ENCODE measurements at places on chromosomes 12 and 14.

- no peak for DNase-seq
Observed at GRCh38 chr14:95467657-95468056, 48.8 kb downstream of the SYNE3 start.

DNA sequence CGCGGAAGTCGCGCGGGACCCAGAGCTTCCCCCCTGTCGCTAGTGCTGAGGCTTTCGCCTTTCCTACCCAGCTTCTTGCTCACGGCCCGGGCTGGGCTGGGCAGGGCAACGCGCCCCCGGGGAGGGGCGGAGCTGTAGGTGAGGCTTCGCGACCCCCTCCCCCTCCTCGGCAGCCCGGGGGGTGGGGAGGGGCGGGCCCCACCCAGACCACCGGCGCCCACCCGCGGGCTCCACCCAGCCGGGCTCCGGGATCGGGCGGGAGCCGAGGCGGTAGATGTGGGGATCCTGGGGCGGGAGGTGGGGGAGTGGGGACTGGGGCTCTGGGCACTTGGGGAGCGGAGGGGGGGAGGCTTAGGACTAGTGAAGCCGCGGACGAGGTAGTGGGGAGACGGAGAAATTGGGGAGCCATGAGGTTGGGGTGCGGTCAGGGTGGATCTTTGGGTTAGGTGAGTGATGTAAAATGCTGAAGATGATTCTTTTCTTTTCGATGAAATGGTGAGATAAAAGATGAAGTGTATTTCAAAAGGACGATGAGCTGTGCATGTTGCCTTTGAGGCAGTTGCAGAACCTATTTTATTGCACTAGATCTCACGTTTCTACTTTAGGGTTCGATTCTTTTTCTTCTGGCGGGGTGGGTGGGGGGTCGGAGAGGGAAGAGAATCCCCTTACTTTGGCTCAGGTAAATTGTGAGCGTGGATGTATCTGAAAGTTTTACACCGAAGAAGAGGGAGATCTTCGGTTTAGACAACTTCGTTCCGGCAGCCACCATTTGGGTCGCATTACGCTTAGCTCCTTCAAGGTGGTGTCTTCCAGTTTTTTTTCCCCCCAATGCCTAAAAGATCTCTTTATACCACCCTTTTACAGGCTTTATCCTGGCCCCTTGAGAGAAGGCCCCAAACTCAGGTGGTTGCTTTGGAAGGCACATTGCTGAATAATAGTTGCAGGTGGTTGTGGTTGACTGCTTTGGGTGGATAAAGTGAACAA lies 619 bp downstream of the ERC1 start:
- no peak for DNase-seq

DNA sequence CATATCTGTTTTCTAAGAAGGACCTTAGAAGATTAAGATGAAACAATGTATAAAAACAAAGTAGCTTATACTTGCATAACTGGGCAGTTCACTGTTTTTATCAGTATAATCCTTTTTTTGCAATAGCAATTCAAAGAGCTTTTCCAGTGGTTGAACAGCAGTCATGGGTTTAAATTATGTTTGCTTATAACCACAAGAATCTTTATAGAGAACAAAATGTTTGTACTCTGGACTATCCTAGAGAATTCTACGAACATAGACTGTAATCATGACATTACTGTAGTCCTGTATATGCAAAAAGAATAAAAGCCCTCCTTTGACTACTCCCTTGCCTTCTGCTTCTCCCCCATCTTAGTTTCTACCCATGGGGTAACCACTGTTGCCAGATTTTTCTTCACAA lies 5.7 kb downstream of the FAM177A1 start:
- no peak for DNase-seq

GRCh38 chr12:24255920-24256665 lies 306.6 kb upstream of the SOX5 start:
- no peak for DNase-seq

DNA sequence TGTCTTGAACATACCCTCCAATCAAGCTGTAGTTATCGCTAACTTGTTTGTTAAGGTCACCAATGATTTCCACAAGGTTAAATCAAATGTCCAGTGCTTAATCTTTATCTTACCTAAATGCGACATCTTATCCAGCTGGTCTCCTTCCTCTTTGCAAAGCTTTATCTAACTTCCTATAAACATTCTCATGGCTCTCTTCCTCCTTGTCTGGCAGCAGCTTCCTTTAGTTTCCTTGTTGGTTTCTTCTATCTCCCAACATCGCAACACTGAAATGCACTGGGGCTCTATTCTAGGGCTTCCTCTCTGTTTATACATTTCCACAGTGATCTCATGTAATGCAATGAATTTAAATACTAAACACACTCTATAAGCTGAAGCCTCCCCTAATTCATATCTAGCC lies 28.7 kb downstream of the UBE2N start:
- DNase-seq: no peak

GRCh38 chr12:132517740-132518100 lies 27.8 kb downstream of the FBRSL1 start:
- no peak for DNase-seq

DNA sequence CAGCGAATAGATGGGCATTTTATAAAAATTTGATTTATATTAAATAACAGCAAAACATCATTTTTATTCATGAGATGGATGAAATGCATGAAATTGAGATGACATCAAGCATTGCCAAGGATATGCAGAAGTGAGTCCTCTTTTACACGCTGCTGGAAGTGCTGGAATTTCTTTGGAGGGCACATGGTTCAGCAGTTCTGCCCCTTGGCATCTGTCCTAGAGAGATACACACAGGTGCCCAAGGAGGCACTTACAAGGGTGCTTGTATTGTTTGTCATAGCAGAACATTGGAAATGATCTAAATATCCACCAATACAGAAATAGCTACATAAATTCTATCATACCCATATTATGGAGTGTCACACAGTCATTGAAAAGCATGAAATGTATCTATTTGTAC lies 441.1 kb upstream of the TMPO start:
- DNase-seq: no peak

DNA sequence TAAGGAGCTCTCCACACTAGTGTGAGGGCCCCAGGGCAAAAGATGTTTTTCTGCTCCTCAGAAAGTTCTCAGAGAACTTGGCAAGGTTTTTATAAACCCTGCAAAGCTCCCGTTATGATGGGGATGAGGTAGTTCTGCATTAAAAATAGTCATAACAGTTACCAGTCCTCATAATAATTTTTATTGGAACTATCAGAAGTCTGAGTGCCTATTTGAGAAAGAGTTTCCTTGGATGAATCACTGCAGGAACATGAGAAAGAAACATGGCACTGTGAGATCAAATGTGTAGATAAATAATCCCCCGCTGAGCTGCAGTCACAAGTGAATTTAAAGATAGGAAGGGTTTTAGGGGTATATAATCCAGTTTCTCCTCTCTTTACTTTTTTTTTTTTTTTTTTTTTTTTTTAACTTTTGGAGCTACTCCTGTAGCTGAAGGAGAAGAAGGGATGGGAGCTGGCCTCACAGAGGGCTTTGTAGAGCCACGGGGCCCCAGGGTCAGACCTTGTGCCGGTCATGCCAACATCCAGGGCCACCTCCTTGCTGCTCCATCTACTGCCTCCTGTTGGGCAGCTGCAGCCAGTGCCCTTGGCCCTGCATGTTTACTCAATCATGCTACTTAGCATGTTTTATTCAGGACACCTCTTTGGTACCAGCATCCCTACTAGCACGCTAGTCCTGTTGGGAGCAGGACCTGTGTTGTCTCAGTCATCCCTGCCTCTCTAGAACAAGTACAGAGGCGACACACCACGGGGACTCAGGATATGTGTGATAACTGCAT lies 39.5 kb downstream of the EVL start:
- DNase-seq: no peak

DNA sequence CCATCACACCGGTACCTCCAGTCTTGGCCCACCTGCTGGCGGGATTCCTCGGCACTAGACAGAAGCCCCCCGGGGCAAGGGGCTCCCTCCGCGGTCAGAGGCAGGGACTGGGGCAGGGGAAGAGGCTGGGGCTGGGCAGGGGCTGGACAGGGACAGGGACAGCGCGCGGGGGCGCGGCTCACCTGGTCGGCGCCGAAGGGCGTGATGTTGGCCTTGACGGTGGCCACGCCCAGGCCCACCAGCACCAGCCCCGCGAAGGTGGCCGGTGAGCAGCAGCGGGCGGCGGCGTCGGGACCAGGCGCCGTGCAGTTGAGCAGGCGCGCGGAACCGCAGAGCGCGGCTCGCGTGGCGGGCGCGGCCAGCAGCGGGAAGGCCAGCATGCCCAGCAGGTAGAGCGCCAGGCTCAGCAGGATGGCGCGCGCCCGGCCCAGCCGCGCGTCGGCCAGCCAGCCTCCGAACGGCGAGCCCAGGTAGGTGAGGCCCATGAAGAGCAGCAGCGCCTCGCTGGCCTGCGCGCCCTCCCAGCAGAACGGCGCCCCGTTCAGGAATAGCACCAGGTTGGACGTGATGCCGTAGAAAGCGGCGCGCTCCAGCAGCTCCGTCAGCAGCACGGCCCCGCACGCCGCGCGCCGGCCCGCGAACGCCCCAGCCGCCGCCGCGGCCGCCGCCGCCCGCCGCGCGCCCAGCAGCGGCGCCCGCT lies 392 bp downstream of the SLC15A4 start:
- DNase-seq: no peak

Data from CD4-positive, alpha-beta T cell treated with Interleukin-1 beta for 1 hour (primary cell).